T1000 (cell line): ENCODE measurements at places on chromosomes 3 and 15.

DNA sequence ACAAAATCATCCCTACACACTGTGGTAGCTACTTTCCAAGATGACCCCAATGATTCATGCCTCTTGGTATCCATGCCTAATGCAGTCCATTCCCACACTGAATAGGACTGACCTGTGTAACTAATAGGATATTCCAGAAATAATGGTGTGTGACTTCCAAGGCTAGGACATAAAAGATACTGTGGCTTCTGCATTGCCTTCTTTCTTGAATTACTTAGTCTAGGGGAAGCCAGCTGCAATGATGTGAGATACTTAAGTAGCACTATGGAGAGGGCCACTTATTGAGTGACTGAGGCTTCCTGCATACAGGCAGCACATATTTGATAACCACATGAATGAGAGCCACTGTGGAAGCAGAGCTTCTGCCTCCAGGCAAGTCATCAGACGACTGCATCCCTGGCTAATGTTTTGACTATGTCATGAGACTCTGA is 50.1 kb downstream of the NR1I2 start:
- no peak for DNase-seq

- no peak for DNase-seq
Observed at GRCh38 chr15:63611177-63611576, 14.0 kb downstream of the FBXL22 start.

- no peak for DNase-seq
Observed at GRCh38 chr3:34001022-34001421, 202.6 kb downstream of the PDCD6IP start.

DNA sequence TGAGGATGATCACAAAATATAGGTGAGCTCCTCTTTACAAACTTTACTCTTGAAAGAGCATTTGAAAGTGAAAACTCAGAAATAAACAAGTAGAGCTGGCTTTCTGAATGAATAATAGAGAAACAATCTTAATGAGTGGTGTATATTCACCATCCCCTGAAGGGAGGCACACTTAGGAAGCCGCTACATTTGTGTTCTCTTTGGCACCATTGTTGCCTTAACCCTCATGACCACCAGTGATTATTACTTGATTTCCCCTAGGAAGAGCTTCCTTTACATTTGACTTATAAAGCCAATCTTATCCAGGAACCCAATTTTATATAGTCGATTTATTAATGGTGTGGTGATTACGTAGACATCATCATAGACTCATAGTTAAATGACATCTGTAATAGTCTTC is 883.9 kb downstream of the TBL1XR1 start:
- no peak for DNase-seq

DNA sequence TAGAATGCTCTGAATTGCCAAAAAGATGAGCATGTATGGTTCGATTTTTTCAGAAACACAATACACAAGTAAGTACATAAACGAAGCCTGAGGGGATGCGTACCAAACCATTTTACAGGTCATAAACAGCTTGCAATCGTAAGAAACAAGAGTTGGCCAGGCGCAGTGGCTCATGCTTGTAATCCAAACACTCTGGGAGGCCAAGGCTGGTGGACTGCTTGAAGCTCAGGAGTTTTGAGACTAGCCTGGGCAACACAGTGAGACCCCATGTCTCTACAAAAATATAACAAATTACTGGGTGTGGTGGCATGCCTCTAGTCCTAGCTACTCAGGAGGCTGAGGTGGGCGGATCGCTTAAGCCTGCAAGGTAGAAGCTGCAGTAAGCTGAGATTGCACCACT is 13.4 kb downstream of the TRA2B start:
- no peak for DNase-seq

- DNase-seq = no peak
Observed at GRCh38 chr15:71737761-71738160, 72.6 kb upstream of the NR2E3 start.

DNA sequence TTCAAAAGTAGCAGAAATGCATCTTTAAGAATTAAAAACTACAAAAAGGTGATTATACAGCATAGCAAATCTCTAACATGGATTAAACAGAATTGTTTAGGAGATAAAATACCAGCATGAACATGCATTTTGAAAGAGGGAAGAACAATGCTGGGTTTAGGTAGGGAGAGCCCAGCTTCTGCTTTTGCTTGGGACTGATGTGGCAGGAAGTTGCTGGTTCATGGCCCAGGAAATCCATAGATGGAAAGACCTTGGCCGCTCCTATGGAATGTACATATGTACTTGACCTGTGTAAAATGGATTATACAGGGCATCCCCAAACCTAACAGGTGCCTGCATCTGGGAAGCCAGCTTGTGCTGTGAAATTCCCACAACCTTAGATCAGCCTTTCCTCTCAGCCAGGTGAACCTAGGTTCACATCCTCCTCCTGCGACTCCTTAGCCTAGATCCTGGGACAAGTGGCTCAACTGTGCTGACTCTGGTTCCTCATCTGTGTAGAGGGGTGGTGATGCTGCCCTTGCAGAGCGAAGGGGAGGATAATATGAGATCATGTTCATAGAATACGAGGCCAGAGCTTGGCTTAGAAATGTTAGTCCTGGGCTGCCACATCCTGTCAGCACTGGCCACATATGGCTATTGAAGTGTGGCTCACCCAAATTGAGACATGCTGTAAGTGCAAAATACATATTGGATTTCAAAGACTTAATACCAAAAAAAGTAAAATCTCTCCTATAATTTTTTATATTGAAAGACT is 47.0 kb upstream of the PLXNA1 start:
- DNase-seq = no peak

DNA sequence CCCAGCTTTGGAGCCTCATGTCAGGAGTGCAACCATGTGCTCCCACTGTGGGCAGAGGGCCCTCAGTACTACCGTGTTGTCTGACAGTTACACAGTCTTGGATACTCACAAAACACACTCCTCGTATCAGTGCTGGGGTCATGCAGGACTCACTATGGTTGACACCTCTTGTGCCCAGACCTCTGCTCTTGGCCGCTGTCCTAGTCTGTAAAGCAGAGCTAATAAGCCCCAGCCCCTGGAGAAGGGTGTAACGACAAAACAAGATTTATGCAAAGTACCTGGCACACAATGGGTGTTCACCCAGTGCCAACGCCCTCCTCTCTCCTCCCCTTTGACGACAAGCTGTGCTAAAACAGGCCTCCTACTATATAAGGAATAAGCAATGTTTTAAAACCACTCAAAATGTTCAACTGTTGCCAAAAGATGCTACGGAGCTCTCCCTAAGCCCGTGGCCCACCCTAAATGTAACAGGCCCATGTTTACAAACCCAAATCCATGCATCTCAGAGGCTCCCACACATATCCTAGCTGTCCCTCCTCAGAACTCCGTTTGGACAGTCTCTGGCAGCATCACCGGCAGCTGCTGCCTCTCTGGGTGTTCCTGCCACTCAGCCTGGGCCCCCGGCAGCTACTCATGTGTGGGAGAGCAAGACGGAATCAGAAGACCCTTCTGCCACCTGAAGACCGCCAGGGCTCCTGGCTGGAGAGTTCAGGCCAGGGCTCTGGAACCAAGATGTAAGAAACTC is 65.8 kb downstream of the MRPL46 start:
- DNase-seq = no peak

DNA sequence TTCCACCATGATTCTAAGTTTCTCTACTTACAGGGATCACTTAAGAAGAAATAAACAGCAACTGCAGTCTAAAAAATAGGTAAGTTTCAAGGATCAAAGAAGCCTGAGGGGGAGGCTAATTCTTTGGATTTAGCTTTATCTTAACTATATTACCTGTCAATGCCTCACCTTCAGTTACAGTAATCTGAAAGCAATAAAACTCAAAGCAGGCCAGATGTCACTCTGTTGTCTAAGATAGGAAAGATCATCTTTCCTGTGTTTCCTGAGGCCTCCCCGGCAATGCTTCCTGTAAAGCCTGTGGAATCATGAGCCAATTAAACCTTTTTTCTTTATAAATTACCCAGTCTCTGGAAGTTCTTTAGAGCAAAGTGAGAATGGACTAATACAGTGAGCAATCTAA is 60.2 kb downstream of the NPTN start:
- no peak for DNase-seq

- DNase-seq = no peak
Observed at GRCh38 chr3:107452436-107452835, 70.3 kb upstream of the BBX start.
